NCI-H1105 treated with DMSO at 0.1 percent for 48 hours (cell line): ENCODE measurements at places on chromosomes 12 and 14.

DNA sequence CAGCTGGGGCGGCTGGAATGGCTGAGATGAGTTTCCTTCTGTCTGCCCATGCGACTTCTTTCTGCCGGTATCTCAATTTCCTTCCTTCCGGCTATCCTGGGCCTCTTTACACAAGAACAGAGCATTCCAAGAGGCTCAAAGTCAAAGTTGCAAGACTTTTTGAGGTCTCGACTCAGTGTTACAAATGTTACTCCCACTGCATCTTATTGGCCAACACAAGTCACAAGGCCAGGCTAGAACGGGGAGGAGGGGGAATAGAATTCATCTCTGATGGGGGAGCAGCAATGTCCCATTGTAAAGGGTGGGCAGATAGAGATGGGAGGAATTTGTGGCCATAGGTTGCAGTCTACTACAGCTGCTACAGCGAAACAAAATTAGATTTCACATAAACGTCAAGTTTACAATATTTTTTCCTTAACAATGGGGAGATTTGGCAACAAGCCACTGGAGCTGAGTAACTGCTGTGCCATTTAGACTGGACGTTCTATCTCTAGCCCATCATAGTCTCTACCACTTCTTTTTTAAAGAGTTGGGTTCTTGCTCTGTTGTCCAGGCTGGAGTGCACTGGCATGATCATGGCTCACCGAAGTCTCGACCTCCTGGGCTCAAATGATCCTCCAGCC lies 9.5 kb upstream of the NYNRIN start:
- DNase-seq, result no peak

GRCh38 chr12:44674875-44675274 lies 201.2 kb downstream of the NELL2 start:
- DNase-seq, result no peak

DNA sequence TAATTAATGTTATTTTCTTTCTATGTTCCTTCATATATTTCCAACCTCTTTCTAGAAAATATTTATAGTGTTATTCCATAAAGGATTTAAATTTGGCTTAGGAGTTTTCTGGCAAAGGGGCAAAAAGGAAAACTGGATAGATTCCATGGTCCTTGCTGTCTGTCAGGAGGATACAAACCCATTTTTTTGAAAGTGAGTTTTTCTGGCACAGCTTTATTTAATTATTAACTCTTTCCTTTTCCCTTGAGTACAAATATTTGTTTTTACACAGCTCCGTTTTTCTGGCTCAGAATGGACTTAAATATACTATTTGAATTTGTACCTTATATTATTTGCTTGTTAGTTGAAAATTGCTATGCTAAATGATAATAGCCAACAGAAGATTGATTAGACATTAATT lies 56.3 kb downstream of the MNAT1 start:
- no peak for DNase-seq

GRCh38 chr12:14834509-14834908 lies 8.8 kb downstream of the ART4 start:
- no peak for DNase-seq
